ENCODE measurements at places on chromosomes 12 and 14.

- DNase-seq: peak; percentile 6
Observed at GRCh38 chr12:132253698-132254480, 75.5 kb downstream of the GALNT9 start.

DNA sequence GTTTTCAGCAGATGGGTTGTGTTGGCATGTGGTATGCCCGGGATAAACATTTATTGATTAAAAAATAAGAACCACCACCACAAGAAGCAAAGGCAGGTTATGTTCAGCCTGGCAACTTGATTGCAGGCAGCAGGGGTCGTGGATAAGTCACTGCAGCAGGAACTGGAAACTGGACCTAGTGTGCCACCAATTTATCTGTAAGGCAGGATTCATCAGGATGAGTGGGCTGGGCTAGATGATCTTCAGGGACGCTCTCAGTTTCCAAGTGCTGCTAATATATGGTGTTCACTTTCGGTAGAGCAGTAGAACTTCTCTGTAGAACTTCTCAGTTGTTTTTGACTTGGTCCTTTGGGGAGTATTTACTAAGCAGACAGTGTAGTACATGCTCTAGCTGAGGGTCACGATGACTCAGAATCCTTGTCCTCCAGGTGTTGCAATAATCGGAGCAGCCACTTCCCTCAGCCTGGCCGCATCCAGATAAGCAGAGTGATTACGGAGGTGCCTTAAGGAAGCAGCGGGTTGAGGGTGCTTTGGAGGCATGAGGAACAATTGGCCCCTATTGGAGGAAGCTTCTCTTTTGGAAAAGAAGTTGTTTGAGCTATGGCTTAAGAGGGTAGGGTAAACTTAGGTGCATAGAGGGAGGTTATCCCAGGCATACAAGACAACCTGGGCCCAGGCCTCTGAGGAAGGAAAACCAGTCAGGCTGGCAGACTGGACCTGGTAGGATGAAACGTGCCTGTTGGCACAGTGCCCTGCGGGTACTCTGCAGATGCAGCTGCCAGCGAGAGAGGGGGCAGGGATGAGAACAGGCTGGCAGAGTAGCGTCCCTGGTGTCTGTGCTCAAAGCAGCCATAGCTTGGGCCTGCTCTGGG is 104.0 kb downstream of the GPR135 start:
- peak; percentile 89 for DNase-seq

- DNase-seq: peak; percentile 68
Observed at GRCh38 chr12:2752676-2753371, 41.9 kb upstream of the FKBP4 start.

DNA sequence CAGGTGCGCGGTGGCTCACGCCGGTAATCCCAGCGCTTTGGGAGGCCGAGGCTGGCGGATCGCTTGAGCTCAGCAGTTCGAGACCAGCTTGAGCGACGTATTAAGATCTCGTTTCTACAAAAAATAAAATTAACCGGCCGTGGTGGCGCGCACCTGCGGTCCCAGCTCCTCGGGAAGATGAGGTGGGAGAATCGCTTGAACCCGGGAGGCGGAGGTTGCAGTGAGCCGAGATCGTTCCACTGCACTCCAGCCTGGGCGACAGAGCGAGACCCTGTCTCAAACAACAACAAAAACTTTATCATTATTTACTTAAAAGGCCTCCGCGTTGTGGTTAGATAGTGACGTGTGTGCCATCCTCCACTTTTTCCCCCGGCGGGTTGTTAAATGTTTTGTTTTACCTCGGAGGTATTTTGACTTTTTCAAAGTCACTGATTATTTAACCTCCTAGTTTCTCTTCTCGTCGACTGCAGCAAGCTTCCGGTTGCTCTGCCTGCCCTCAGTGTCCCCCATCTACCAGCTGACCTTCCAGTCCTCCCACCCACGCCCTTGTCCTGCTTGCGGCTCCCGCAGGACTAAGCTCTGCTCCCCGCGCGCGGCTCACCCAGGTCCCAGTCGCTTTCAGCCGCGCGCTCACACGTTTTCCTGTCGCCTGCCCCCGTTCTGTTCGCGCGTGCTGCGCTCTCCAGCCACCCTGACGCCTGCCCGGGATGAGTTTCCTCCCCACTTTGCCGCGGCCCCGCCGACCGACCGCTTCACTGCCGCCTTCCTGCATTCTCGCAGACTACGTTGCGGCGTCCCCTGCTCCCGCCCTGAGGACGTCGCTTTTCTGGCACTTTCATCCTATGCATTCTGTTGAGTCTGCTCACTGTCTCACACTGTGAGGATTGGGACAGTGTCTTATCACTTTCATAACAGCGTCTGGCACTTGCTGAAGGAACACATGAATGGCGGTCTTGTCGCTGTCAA is 1.2 kb upstream of the SCAF11 start:
- peak; percentile 84 for DNase-seq

DNA sequence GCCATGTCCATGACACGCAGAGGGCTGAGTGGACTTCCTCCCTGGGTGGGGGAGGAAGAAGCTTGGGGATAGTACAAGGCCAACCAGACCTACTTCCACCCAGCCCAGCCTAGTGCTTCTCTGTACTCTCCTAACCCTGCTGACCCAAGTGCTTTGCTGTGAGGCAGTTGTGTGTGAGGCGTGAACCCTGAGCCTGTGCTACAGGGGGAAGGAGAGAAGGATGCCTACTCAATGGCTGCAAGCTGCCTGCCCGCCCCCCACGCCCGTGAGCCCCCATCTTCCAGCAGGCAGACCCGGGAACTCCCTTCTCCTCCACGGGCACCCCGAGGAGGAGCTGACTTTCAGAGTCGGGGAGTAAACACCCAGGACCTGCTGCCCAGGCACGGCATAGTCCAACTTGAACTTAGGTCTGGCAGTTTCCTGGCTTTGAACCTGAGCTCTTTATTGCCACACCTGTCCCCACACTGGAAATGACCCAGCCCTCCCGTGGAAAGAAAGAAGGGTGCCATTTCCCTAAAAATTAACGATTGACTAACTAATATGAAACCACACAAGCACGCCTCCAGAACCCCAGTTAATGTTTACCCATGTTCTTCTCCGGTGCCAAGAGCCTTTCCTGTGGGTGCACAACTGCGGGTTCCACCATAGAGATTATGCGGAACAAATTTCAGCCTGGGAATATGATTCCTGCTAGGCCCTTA is 10.8 kb downstream of the ALDH2 start:
- no peak for DNase-seq

DNA sequence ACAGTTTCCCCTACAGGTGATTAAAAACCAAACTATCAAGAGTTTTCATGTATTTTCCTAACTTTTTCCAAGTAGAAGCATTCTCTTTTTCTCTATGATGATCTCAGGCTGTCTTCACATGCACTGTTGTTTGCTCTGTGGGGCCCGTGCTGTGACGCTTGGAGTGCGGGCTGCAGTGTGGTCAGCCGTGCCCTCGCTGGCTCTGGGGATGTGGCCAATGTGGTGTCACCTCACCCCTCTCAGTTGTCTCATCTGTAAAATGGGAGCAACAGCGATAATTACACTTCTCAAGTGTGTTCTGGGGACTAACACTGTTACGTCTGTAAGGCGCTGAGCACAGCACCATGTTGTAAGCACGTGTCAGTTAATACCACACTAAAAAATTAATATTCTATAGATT is 28.6 kb downstream of the DDX51 start:
- DNase-seq: no peak

All from ELR (cell line).